Activated naive CD4-positive, alpha-beta T cell (primary cell): ENCODE measurements at places on chromosomes 1 and 21.

DNA sequence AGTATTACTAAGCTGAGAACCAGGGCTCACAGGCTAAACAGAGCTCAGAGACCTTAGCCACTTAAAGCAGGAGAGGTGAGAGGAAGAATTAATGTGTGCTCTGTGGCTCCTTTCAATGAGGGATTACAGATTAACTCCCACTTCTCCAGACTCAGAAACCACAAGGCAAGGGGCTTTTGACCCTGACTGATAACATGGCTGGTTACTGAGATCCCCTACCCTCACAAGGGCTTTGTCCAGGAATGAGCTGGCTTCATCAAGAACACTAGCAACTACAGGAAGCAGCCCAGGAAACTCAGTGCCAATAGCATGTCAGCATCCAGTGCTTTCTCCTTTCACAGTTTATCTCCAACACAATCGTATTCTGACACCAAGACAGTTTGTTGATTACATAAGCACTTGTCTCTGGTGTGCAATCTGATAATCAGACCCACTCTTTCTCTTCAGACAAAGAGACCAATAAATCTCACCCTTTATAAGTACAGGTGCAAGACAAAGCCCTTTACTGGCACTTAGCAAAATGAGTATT is 38.8 kb downstream of the ERI3 start:
- DNase-seq: no peak

GRCh38 chr1:17191990-17192242 is 13.0 kb upstream of the PADI1 start:
- DNase-seq: no peak

GRCh38 chr1:26016258-26016952 is 5.2 kb upstream of the EXTL1 start:
- DNase-seq: no peak

DNA sequence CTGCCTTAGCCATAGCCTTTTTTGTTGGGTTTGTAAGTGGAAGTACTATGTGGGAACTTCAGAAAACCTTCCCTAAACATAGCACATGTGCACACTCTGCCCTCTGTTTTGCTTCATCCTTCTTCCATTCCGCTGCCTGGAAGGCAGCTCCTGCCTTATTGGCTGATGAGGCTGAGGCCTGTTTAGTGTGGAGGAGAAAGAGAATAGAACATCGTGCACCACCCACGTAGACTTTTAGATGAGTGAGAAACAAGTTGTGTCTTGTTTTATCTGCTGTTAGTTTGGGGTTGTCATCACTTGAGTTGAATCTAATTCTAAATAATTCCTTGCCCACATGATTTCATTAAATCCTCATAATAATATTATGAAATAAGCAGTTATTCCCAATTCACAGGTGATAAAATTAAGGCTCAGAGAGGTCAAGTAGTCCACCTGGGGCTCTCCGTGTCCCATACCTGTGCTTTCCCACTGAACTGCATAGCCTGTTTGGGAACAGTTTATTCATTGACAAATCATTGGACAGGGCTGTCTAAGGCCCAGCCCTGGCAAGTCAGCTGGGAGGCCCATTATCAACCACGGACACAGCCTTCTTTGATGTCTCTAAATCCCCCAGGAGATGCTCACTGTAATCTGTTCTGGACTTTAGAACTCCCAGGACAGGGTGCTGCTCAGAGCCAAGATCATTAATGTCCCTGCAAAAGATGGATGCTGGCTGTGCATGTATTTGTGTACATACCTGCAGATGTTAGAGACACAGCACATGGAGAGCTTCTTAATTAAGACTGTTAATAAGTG is 93.0 kb downstream of the ABCA4 start:
- DNase-seq: no peak

DNA sequence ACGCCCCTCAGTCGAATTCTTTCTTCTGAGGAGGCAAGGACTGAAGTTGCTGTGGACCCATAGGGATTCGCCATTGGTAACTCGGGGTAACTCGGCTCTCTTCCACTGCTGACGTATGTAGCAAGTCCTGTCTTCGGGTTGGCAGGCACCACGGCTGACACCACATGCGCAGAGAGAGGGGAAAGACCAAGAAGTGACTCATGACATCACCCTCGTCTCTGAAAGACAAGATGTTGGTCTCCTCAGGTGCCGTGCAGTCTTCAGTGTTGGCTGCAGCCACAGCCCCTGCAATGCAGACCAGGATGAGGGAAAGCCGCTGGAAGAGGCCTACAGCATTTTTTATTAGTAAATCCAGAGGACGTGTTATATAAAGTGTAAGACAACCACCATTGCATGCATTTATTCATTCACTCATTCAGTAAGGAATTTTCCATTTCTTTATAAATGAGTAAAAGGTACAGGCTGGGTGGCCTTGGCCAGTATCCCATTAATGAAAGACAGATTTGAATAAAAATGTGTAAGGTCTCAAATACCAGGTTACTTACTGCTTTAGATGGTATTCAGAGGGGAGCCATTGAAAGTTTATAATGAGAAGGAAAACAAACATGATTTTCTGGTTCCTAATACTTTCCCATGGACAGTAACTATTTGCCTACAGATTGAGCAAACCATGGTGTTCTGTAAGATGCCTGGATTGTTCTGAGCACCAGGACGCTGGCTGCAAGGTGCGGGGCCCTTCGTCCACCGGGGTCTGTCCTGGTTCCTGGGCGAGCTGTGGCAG is 50.7 kb upstream of the IRF2BP2 start:
- DNase-seq: no peak

DNA sequence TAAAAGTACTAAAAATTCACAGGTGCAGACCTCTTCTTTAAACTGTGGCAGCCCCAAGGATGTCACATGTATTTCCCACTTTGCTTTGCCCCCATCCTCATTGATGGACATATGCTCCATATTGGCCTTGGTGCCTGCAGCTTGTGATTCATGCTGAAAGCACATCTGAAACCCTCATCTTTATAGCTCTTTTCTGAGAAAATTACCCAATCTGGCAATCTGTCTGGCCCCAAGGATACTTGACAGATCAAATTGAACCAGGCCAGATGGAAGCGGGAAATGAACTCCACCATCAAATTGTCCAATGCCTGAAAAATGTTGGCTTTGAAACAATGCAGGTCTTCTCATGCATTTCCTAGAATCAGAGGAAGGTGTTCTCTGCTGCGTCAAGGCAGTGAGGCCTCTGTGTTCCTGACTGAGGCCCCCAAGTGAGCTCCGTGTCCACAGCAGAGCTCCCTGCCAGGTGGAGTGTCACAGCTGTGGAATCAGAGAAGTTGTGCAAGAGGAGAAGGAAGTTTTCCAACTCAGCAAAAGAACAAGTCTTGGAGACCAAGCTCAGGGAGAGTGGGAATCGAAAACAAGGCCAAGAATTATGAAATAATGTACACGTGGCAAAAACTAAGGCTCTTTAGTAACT is 323.7 kb downstream of the PLPP3 start:
- DNase-seq: no peak

DNA sequence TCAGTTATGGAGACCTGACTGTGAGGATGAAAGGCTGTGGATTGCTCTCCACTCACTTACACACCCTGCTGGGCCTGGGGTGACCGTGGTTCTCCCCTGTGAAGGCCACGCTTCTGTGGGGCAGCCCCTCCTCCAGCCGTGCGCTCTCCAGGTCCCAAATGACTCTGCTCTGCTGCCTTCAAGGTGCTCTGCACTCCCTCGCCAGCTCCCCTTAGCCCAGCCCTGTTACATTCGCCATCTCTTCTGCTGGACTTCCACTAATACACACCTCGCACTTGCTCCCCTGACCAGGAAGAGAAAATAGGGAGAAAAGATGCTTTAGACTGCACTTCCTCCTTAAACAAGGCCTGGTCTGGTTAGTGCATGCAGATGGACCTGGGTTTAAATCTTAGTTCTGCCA is 24.6 kb downstream of the OPTC start:
- DNase-seq: no peak
